Stimulated activated CD8-positive, alpha-beta memory T cell treated with anti-CD3 and anti-CD28 coated beads, Interleukin-12 subunit alpha, Interleukin-12 subunit beta, amount 100 ng/mL, for 1 hour (primary cell): ENCODE measurements at places on chromosomes 5 and 9.

GRCh38 chr5:90767710-90768109, 209.1 kb downstream of the ADGRV1 start:
- no peak for DNase-seq

GRCh38 chr5:80125962-80126480, 90.9 kb downstream of the THBS4 start:
- DNase-seq = no peak

DNA sequence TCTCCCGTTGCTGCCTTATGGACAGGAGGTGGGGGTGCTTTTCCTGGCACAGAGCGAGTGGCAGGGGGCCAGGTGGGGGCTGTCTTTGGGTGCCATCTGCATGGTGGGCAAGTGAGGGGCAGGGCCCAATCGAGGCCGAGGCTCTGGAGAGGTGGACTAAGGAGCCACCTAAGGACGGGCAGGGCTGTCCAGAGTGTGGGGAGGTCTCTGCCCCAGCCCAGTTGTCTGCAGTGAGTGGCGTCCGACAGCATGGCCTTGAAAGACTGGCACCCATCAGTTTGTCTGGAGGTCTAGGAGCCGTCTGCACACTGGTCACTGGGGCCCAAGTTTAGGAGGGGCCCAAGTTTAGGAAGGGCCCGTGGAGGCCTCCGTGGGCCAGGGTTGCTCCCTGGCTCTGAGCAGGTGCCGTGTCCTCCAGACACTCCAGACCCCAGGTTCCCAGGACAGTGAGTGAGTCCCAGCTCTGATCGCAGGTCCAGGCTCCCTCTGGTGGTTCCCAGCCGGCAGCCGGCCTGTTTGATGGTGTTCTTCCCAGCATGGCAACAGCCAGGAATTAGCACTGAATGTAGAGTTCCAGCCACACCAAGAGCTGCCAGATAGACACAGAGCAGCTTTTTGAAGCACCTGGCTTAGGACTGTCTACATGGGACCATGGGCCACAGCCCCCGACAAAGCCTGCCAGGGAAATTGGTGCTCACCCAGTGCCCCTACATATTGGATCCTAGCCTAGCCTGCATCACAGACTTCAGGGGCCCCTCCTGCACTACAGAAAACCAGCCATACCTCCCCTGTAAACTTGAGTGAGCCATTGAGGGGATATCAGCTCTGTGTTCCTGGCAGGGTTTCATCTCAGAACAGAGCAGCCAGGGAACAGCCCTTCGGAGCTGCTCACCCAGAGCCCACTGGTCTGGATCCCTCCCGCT, 120.9 kb downstream of the WNK2 start:
- DNase-seq = no peak

DNA sequence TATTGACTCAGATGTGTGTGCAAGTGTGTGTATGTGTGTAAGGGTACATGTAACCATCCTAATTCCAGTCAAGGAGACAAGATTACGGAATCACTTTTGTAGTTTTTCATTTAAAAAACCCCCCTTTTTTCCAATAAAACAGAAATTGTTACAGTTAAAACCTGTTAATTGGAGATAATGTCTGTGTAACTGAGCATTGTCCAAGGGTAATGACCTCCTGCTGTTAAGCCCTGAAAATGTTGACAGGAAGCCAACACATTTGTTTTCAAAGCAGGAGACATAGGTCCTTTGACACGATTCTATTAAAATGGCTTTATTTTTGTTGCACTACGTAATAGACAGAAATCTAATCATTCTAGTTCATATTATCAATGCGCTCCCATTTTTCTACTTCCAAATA, 457.3 kb upstream of the ARRDC3 start:
- DNase-seq = no peak

- no peak for DNase-seq
Measured at GRCh38 chr5:6404129-6404528, 25.8 kb upstream of the MED10 start.

GRCh38 chr5:113806250-113806649, 292.8 kb downstream of the YTHDC2 start:
- DNase-seq = no peak

DNA sequence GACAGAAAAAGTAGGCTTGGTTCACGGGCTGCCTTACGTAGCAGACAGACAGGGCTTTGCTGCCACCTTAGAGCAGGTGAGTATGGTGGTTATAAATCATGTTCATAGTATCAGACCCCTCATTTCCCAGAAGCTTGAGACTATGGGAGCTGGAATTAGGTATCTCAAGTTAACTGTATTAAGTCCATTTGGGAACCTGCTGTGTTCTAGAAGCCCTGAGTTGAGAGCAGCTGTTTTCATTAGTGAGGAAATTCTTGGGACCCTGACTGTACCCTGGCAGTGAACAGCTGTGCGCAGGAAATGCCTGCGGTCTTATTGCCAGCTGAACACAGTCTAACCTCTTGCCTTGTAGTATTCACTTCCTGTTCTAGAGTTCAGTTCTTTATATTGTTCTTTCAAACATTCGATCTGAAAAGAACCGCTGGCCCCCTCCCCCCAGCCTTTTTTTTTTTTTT, 29.8 kb downstream of the UGCG start:
- peak; percentile 32 for DNase-seq

DNA sequence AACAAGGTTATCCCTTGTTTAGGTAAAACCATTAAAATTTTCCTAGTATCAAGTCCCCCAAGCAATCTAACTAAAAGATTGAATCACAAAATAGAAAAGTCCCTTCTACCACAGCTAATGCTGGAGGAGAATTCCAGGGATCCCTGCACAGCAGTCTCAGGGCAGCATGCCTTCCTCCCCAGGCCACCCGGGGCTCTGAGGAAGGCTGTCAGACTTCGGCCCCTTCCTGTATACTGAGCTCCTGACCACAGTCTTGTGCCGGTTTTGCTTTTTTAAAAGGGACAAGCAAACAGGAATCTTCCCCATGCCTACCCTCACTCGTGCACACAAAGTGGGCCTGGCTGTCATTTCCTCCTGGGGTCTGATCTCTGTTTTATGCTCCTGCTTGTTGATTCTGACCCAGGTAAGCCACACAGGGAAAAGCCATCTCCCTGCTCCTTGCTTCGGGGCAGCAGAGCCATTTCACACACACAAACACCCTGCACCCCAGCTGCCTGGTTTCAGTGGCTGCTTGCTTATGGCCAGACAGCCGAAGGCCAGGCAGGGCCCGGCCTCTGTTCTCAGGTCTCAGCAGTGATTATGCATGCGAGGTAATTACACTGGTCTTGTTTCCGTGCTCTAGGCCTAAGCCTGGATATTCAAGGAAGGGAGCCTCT, 211.9 kb downstream of the NXNL2 start:
- no peak for DNase-seq

DNA sequence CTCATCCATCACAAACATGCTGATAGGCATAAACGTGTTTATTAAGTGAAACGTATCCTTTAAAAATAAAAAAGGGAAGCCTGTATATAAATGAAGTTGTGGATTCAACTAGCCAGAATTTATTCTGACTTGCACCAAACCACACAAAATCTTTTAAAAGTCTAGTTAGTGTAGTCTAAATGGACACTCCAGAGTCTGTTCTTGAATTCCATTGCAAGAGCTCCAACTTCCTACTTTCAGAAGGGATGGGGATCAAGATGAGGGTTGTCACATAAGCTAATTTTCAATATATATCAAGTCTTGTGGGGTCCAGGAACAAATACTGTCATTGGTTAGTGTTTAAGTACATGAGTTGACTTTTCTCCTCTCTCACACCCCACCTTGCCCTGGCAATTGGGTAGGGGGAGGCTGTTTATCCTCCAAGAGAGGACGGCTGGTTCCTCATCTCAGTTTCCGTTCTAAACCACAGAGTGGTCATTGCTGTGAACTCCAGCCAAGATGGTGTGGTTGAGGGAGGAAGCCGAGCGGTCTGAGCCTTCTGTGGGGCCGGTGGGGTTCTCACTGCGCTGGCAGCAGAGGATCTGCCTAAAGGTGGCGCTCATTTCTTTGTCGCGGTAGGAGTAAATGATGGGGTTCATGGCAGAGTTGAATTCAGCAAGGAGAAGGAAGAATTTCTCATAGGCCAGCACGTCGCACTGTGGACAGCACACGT, 163.2 kb downstream of the LPAR1 start:
- no peak for DNase-seq

GRCh38 chr9:2704504-2704903, 12.8 kb upstream of the KCNV2 start:
- no peak for DNase-seq

GRCh38 chr9:27292659-27293405, 4.1 kb downstream of the EQTN start:
- DNase-seq = no peak

DNA sequence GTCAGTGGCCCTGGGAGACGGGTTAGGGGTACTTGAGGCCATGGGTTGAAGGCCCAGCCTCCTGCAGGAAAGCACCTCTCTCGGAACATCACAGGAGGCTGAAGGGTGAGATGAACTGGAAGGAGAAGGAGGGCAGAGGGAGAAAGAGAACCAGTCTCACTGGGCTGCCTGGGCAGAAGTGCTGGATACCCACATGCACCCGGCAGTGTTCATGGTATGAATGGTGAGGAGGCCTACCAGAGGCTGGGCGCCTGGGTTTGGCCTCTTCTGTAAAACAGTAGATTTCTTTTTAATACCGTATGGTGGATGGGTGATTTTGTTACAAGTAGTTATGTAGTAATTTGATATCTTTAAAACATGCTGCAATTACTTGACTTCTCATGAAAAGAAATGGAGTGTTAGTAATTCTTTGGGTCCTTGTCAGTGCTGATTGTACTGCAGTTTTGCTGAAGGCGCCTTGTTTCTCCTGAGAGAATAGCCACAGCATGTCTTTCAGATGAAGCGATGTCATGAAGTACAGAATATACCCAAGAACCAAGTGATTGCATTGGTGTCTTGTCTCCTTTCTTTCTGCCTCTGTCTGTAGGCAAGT, 258.6 kb downstream of the FANCC start:
- no peak for DNase-seq

GRCh38 chr5:72523960-72524582, 16.9 kb upstream of the ZNF366 start:
- DNase-seq = no peak

DNA sequence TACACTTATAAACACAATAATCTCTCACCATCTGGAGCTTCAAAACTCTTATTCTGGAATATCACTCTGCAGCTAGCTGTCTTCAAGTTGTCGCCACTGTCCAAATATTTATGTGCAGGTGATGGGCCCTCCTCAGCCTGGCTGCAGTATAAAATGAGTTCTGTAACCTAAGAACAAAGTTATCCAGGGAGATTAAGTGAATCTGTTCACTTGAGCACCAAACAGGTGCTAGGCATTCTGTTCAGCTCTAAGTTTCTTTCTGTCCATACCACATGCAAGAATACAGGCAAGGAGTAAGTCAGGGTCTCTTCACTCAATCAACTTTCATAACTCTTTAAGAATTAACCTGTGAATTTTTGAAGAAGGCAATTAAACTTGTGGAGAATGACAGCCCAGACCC, 344.1 kb downstream of the PLK2 start:
- DNase-seq = no peak

GRCh38 chr9:126612326-126612812, 1.4 kb upstream of the LMX1B start:
- no peak for DNase-seq

DNA sequence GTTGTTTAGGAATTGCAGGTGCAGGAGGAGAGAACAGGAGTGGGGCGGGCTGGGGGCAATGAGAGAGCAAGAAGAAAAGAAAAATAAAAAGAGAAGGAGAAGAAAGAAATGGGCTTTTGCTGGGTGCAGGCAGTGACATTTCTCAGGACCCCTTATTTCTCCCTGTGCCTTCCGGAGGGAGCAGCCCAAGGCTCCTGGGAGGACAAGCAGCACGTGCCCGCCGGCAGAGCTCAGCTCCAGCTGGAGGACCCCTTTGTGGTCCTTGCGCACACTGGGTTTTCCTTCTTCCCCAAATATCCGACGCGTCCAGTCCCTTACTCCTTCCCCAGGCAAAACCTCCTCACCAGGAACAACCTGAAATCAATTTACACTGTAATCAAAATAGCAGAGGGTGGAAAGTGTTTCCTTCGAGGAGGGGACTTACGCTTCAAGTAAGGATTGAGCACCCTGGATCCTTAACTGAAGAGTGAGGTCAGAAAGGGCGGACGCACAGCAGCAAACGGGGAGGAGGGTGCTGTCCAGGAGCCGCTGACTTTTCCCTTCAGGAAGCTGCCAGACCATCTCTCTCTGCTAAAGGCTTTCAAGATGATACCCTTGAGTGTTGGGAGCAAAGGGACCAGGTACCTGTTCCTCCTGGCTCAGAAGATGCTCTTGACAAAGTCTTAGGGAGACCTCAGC, 2.1 kb downstream of the BTNL9 start:
- DNase-seq = no peak

- DNase-seq = no peak
Measured at GRCh38 chr9:116991051-116991450, 303.9 kb downstream of the TRIM32 start.

GRCh38 chr5:83927140-83927733, 206.6 kb upstream of the HAPLN1 start:
- DNase-seq = peak; percentile 5

DNA sequence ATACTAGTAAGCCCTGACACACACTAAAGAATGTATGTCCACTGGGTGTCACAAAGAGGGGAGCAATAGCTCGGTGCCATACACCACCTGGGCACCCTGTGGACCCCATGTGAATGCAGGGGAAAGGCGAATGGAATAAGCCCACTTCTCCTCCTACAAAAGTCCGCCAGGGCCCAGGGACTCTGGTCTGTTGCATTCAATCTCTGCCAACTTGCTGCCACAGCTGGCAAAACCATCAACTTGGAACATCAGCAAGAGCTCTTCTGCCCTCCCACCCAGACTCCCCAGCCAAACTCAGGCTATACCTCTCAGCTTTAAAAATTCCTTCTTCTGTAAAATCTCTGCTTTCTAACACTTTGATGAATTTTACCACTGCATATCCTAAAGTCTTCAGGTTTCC, 54.5 kb downstream of the PFDN1 start:
- DNase-seq = no peak

DNA sequence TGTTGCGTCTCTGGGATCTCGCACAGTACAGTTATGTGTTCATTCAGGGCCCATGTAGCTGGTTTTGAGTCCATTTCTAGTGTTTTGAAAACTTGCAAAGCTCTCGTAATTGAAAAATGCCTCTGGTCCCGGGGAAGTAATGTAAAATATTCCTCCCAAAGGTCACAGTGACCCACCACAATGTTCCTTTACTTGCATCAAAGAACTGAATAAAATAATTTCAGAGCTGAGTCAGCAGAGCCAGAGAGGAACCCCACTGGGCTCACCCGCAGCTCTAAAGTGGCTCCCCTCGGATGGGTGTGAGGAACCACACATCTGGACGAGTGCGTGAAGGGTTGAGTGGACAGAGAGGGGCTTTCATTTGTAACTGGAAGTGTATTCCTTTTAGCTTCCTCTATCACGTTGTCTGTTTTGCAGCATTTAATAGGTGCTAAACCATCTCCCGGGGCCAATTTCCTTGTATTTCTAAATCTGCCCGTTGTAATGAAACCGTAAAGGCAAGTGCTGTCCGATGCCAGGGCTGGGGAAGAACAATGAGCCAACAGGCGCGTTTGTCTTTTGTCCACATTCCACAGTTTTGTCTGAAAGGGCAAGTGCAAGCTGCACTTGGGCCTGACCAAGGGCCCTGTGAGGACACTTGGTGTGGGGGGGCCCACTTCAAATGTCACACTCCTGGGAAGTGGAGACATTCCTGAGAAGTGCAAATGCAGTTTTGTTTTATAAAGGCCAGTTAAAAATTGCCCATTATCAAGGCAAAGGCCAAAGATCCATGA, 29.9 kb downstream of the COL5A1 start:
- no peak for DNase-seq

GRCh38 chr5:179375236-179375685, 30.0 kb upstream of the ADAMTS2 start:
- no peak for DNase-seq
